ENCODE measurements at places on chromosomes 7 and 10.

- no peak for DNase-seq
These were observed 187.5 kb downstream of the GRID1 start for GRCh38 chr10:86179153-86179524.

DNA sequence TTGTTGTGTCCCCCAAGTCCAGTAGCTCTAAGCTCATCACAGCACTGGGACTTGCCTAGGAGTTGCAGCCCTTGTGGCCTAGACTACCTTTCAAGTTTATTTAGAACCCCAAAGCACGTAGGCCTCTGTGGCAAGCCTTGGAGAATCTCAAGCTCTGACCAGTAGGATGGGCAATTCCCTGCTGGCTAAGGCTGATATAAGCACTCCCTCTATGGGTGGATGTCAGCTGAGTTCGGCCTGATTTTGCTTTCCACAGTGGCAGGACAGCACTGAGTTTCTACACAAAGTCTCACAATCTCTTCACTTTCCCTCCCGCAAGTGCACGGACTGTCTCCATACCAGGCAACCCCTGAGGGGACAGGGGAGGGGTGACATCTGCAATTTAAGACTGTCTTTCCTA lies 886.4 kb upstream of the LRRN3 start:
- no peak for DNase-seq

GRCh38 chr10:113108194-113108835 lies 158.3 kb downstream of the TCF7L2 start:
- DNase-seq, result no peak

DNA sequence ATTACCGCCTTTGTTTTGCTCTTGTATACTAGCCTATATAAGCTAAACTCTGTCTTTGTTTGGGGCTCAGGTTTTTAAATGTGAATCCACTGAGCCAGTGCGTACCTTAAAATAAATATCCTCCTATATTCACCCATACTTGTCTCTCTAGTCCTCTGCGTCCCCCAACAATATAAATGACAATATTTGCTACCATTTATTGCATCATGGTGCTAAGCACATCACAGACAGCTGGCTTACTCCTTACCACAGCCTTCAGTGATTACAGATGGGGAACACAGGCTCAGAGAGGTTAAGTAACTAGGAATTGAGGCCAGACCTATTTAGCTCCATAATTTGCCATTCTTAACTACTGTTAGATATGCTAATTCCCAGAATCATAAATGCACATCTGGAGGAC lies 3.4 kb upstream of the ADCK2 start:
- DNase-seq, result no peak
